ENCODE measurements at places on chromosomes 7 and 10.

- DNase-seq: no peak
Observed at GRCh38 chr10:20975236-20975635, 78.1 kb upstream of the NEBL start.

GRCh38 chr10:29835055-29835454 is 200.3 kb upstream of the SVIL start:
- no peak for DNase-seq

GRCh38 chr7:10855583-10855982 is 118.1 kb upstream of the PHF14 start:
- no peak for DNase-seq

DNA sequence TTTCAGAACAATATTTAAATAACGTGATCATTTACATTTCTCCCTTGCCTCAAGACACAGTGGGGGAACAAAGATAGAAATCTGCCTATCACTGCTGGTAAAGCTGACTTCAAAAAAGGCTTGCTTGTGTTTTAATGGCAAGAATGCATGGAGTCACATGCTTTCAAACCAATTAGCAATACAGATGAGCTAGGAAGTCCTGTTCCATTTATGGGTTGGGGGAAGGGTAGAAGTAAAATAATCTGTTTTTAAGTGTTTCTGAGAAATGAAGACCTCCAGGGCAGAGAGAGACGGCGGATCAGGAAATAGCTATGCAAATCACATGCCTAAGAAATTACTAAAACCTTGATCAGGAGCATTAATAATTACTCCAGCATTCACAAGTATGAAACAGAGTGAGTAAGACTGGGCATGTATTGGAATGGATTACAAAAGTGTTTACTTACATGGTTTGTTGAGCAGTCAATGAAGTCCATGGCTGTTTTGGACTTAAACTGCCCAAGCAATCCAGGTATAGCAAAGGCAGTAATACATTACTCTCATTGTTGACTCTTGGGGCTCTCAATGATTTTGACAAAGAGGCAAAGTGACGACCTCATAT is 142.0 kb downstream of the ARID5B start:
- no peak for DNase-seq

Data from stimulated activated CD4-positive, alpha-beta T cell treated with anti-CD3 and anti-CD28 coated beads, Interleukin-1b, Interleukin-23, amount 100 ng/mL, for 1 hour (primary cell).